A549 treated with DMSO at 1 μM for 4 hours (cell line): ENCODE measurements at places on chromosomes 4 and X. TPM values are rescaled to one million over a fixed set of nuclear protein-coding genes. Genes with fewer than 3 reads are reported as not detected.

DDX53 gene
- not detected in 5 replicates for total RNA-seq

FRAS1 gene
- 2.3 to 3.4 TPM (median 3.3 TPM) in 5 replicates for total RNA-seq

CTAG1A gene
- not detected in 5 replicates for total RNA-seq

REELD1 gene
- not detected in 5 replicates for total RNA-seq

TDO2 gene
- total RNA-seq, result 0.28 to 1.2 TPM (median 0.91 TPM) in 5 replicates

ITIH6 gene
- not detected in 5 replicates for total RNA-seq

SLITRK4 gene
- total RNA-seq, result 0.02 TPM in 2 of 5 replicates, not detected in the others

FDCSP gene
- total RNA-seq, result not detected in 5 replicates

BLTP1 gene
- total RNA-seq, result 6.7 to 9.3 TPM (median 8.5 TPM) in 5 replicates

AADAT gene
- 8.3 to 9.1 TPM (median 8.8 TPM) in 5 replicates for total RNA-seq

RAPGEF2 gene
- 11.9 to 15.5 TPM (median 14.4 TPM) in 5 replicates for total RNA-seq

MAGEA12 gene
- total RNA-seq, result 0.15 to 0.24 TPM (median 0.17 TPM) in 5 replicates

TBX22 gene
- total RNA-seq, result not detected in 5 replicates

CCDC160 gene
- 0.06 to 0.14 TPM in 2 of 5 replicates, not detected in the others for total RNA-seq

HSFX4 gene
- total RNA-seq, result not detected in 5 replicates

DNAAF6 gene
- total RNA-seq, result 0.09 to 0.25 TPM in 2 of 5 replicates, not detected in the others

PRKX gene
- total RNA-seq, result 17.7 to 26.4 TPM (median 21.9 TPM) in 5 replicates

MAGEC3 gene
- total RNA-seq, result not detected in 5 replicates

TCP11X2 gene
- total RNA-seq, result not detected in 5 replicates

IDUA gene
- 8.7 to 14.1 TPM (median 12.7 TPM) in 5 replicates for total RNA-seq

ATOH1 gene
- not detected in 5 replicates for total RNA-seq

RGN gene
- total RNA-seq, result 0.13 TPM in 1 of 5 replicates, not detected in the others

YY2 gene
- total RNA-seq, result 2.0 to 3.1 TPM (median 2.4 TPM) in 5 replicates

MAGEB4 gene
- total RNA-seq, result not detected in 5 replicates

HSFX1 gene
- total RNA-seq, result 0.28 to 0.48 TPM (median 0.32 TPM) in 4 of 5 replicates, not detected in the other

TRPC3 gene
- total RNA-seq, result 0.04 to 0.07 TPM in 2 of 5 replicates, not detected in the others

CXCL9 gene
- total RNA-seq, result not detected in 5 replicates

PAGE2B gene
- not detected in 5 replicates for total RNA-seq

SLC2A9 gene
- 0.23 to 0.84 TPM (median 0.36 TPM) in 5 replicates for total RNA-seq

MXRA5 gene
- total RNA-seq, result not detected in 5 replicates

TAB3 gene
- total RNA-seq, result 8.1 to 12.4 TPM (median 10.3 TPM) in 5 replicates

GLOD5 gene
- total RNA-seq, result not detected in 5 replicates

FOXR2 gene
- total RNA-seq, result not detected in 5 replicates

SLIT2 gene
- total RNA-seq, result 0.03 to 0.08 TPM (median 0.06 TPM) in 3 of 5 replicates, not detected in the others

CT45A1 gene
- not detected in 5 replicates for total RNA-seq

MAGED4 gene
- total RNA-seq, result 7.2 to 10.4 TPM (median 9.5 TPM) in 5 replicates

GPRASP1 gene
- total RNA-seq, result 0.29 to 0.40 TPM (median 0.30 TPM) in 5 replicates

DMD gene
- 0.03 to 0.06 TPM (median 0.03 TPM) in 3 of 5 replicates, not detected in the others for total RNA-seq

TNIP3 gene
- total RNA-seq, result 0.25 to 0.58 TPM (median 0.57 TPM) in 5 replicates

RAB40AL gene
- total RNA-seq, result 0.13 to 0.21 TPM (median 0.15 TPM) in 3 of 5 replicates, not detected in the others

GATA1 gene
- total RNA-seq, result not detected in 5 replicates

PJA1 gene
- total RNA-seq, result 14.5 to 16.5 TPM (median 15.3 TPM) in 5 replicates

RNF212 gene
- total RNA-seq, result 1.9 to 2.8 TPM (median 2.7 TPM) in 5 replicates

CXCL5 gene
- 49.1 to 77.1 TPM (median 59.0 TPM) in 5 replicates for total RNA-seq

TMEM131L gene
- 5.4 to 5.9 TPM (median 5.5 TPM) in 5 replicates for total RNA-seq

BBS12 gene
- total RNA-seq, result 2.7 to 3.7 TPM (median 3.0 TPM) in 5 replicates

FGF5 gene
- total RNA-seq, result 0.20 to 1.0 TPM (median 0.61 TPM) in 5 replicates

CHRDL1 gene
- 0.03 TPM in 1 of 5 replicates, not detected in the others for total RNA-seq

ITGB1BP2 gene
- 0.81 to 1.2 TPM (median 1.1 TPM) in 5 replicates for total RNA-seq

MAGEA8 gene
- not detected in 5 replicates for total RNA-seq

APBB2 gene
- 7.1 to 10.5 TPM (median 9.6 TPM) in 5 replicates for total RNA-seq

ABLIM2 gene
- total RNA-seq, result 0.39 to 0.80 TPM (median 0.50 TPM) in 5 replicates

UGT2B15 gene
- total RNA-seq, result 0.06 to 0.11 TPM (median 0.08 TPM) in 4 of 5 replicates, not detected in the other
